Caco-2 (cell line): ENCODE measurements at places on chromosomes 12 and 14.
A peak's percentile ranks its signal among the peaks of the same experiment; 100 is the strongest.

DNA sequence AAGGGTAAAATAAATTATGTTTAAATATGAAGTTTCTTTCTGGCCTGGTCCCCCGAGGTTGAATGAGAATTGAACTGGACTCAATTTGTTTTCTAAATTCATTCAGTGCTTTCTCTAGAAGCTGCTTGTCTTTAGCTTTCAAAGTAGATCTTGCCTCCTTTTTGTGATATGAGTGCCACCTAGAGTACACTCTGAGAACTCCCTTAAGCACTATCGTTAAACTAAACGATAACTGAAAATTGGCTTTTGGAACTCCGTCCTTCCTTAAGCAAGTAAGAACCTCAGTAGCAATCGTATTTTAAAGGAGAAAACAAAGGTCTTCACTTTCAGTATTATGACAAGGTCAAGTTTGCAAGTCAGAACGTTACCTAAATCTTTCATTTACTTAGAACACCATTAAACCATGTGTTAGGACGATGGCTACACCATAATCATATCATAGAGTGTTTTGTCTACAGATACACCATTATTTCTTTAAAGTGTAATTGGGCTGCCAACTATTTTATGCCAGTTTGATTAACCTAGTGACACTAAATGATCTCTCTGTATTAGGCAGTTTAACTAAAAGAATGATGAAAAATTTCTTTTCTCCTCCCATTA is 364.8 kb downstream of the SNAPC1 start:
- DNase-seq, result peak; percentile 56

DNA sequence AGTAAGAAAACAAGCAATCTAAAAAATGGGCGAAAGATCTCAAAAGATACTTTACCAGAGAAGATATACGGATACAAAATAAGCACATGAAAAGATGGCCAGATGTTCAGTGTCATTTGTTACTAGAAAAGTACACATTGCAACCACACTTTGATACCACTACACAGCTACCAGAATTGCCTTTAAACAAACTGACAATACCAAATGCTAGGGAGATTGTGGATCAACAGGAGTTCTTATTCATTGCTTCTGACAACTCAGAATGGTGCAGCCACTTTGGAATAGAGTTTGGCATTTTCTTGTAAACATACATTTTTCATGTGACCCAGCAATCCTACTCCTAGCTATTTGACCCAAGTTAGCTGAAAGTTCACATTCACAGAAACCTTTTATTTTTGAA is 136.3 kb downstream of the FUT8 start:
- DNase-seq, result no peak

GRCh38 chr12:108905725-108906124 is 25.8 kb downstream of the DAO start:
- DNase-seq, result no peak

- no peak for DNase-seq
Observed at GRCh38 chr12:132163041-132163910, 19.0 kb downstream of the NOC4L start.

DNA sequence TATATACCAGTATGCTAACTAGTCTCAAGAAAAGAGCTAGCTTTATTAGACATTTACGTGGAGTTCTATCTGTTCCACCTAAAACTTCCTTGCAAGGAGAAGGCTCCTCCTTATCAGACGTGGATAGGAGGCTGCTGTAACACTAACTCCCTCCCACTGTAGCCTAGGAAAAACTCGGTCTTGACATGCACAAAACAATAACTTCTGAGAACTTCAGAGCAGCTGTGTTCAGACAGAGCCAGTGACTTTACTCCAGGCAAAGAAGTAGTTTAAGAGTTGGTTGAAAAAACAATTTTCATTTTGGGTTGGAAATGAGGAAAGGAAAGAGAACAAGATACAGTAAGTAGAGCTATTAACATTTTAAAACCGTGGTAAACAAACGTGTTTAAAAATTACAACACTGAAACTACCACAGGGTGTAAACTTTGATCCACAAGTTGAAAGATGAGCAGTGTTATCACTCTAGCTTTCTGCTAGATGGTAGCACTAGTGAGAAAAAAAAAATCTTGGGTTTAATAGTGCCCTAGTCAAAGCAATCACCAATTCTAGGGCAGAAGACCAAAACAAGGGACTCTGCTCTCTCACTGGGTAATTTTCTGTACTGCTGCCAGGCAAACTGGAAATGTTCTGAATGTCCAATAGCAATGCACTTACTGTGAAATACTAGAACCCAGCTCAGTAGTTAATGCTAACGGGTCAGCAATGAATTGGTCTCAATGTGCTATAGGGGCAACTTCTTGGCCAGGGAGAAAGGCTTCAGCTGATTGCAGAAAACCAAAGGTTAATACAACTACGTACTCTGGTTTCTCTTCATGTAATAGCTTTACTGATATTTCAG is 2.4 kb downstream of the ATF7 start:
- no peak for DNase-seq

- DNase-seq, result no peak
Observed at GRCh38 chr12:108241986-108242703, 97.0 kb downstream of the CMKLR1 start.

DNA sequence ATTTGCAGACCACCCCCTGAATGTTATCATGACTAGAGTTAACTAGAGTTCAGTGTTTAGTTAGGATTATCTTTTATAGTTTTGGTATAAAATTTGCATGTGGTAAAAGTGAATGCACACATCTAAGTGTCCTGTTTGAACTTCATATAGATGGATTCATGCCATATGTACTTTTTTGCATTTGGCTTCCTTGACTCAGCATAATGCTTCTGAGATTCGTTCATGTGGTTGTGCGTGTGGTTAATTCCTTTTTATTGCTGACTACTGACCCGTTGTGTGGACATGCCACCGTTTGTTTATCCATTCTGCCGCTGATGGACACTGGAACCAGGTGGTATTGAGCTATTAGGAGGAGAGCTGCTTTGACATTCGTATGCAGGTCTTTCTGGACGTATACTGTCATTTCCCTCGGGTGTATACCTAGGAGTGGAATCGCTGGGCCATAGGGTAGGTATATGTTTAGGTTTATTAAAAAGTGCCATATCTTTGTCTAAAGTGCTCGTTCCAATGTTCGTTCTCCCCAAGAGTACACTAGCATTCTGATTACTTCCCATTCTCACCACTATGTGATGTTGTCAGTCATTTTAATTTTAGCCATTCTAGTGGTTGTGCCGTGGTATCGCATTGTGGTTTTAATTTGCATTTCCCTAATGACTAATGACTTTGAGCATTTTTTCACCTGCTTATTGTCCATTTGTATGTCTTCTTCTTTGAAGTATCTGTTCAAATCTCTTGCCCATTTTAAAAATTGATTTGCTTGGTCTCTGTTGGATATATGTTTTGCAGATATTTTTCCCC is 37.7 kb downstream of the RIN3 start:
- no peak for DNase-seq

- DNase-seq, result no peak
Observed at GRCh38 chr12:111442301-111443045, 36.8 kb downstream of the SH2B3 start.

GRCh38 chr12:121102307-121102706 is 30.4 kb upstream of the P2RX7 start:
- no peak for DNase-seq

GRCh38 chr14:36556811-36557433 is 25.5 kb downstream of the NKX2-8 start:
- DNase-seq, result no peak

- DNase-seq, result no peak
Observed at GRCh38 chr12:15808250-15808649, 19.1 kb upstream of the EPS8 start.

GRCh38 chr14:93230539-93230938 is 23.5 kb downstream of the UBR7 start:
- no peak for DNase-seq

GRCh38 chr12:104640956-104641355 is 184.2 kb downstream of the CHST11 start:
- no peak for DNase-seq

- DNase-seq, result peak; percentile 63
Observed at GRCh38 chr14:105019861-105020814, 745 bp downstream of the CDCA4 start.

DNA sequence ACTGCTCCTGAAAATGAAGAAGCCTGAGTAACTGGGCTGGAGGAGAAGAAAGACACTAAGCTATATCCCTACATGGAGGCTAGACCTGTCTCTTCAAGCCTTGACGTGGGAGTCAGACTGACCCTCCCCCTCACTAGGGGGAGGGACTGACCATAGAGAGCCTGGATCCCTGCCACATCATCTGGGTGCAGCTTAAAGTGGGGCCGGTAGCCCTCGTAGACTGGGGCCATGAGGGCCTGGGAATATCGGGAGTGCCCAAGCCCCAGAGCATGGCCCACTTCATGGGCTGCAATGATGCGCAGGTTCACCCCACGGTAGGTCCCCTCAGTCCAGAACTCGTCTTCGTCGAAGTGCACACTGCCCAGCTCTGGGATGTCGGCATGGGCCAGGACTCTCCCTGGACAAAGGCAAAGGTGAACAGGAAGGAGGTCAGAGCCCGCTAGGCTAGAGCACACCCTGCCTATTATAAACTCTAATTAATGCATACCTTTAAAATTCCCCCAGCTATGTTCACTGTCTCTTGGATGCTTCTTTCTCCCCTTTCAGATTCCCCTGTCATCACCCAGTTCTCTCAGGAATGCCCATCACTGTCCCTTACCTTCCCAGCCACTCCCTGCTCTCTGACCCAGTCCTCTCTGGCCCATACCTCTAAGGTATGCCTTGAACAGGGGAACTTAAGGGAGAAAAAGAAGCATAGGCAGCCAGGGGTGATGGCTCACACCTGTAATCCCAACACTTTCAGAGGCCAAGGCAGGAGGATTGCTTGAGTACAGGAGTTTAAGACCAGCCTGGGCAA is 3.2 kb downstream of the MMP19 start:
- DNase-seq, result no peak

DNA sequence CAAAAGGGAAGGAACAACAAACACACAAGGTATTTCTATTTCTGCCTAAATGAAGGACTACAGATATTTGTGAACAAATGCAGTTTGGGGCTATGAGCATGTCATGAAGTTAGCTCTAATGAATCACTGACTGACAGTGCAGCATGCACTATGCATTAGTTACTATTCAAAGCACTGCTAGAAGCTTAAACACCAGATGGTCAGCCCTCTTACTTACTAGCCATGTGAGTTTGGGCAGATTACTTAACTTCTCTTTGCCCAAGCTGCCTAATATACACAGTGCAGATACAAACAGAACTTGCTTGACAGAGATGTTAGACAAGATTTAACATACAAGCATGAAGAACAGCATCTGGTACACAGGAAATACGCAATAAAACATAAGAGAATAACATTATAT is 96.0 kb downstream of the ATXN2 start:
- no peak for DNase-seq

GRCh38 chr14:93082576-93083001 is 33.1 kb downstream of the ITPK1 start:
- DNase-seq, result no peak

- no peak for DNase-seq
Observed at GRCh38 chr12:132710043-132710404, 618 bp upstream of the PGAM5 start.

- DNase-seq, result no peak
Observed at GRCh38 chr12:108495054-108495453, 20.0 kb upstream of the FICD start.

DNA sequence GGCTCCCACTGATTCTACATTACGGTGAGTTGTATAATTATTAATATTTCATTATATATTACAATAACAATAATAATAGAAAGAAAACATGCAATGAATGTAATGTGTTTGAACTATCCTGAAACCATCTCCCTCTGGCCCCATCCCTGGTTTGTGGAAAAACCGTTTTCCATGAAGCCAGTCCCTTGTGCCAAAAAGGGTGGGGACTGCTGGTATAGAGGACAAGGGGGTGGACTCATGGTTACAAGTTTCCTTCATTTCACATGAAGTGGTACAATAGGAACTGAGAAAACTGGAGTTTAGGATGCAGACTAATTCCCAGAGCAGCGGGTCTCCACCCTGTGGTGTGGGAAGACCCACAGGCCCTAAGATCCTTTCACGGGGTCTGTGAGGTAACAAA is 3.0 kb upstream of the C1RL start:
- DNase-seq, result peak; percentile 17
